Esophagus squamous epithelium (tissue), 5 donors: ENCODE measurements at places on chromosomes 3 and 15. TPM values are rescaled to one million over a fixed set of nuclear protein-coding genes. Genes with fewer than 3 reads are reported as not detected.
A peak's percentile ranks its signal among the peaks of the same experiment; 100 is the strongest.

GRCh38 chr15:71136159-71136783 lies 21.0 kb downstream of the THSD4 start:
- H3K4me3 ChIP-seq: no peak overlapping the region
- no peaks in the 10 kb centered on the region for H3K36me3 ChIP-seq
- H3K27me3 ChIP-seq: no peaks in the 10 kb centered on the region
- DNase-seq: no peak

DNA sequence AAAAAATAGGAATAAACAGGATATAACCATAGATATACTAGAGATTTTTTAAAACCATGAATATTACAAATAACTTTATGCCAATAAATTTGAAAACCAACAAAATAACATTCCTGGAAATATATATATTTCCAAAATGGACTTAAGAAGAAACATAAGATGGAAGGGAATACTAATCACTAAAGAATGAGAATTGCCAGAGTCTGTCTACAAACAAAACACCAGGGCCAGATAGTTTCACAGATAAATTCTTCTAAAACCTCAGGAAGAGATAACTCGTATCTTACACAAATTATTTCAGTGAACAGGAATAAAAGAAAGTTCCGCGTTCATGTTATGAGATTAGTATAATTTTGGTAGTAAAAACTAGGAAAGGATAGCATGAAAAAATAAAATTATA lies 107.3 kb downstream of the HERC1 start:
- H3K4me3 ChIP-seq: no peak overlapping the region
- H3K36me3 ChIP-seq: peaks cover 97% of the 10 kb centered on the region
- DNase-seq: no peak

DNA sequence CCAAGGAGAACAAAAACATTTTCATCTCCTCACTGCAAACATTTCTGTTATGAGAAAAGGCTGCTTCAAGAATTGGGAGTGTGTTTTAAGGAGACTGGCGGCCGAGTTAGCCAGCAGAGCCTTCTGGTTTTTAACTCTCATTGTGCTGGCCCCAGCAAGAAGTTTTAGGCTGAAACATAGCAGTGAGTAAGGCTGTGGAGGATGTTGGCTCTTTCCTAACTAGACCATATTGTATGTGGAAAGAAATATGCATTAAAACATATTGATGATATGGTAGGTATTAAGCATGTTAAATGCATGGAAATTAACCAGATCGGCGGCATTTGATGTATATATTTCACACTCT lies 90.7 kb downstream of the TIGIT start:
- H3K36me3 ChIP-seq: no peaks in the 10 kb centered on the region
- no peak for DNase-seq
- H3K27ac ChIP-seq: no peak overlapping the region
- H3K4me3 ChIP-seq: peak overlapping the region; percentile 39
- H3K4me1 ChIP-seq: peaks cover 37% of the 10 kb centered on the region

- no peaks in the 10 kb centered on the region for H3K36me3 ChIP-seq
- no peak overlapping the region for H3K4me3 ChIP-seq
- DNase-seq: no peak
Measured at GRCh38 chr3:15896500-15896899, 98.7 kb upstream of the ANKRD28 start.

GRCh38 chr3:190132371-190132770 lies 11.7 kb upstream of the P3H2 start:
- no peak for DNase-seq
- H3K4me3 ChIP-seq: no peak overlapping the region
- H3K27ac ChIP-seq: no peak overlapping the region
- no peaks in the 10 kb centered on the region for H3K4me1 ChIP-seq
- no peaks in the 10 kb centered on the region for H3K36me3 ChIP-seq

STAG1 gene
- total RNA-seq: 10.9 TPM

NR2E3 gene
- 0.38 TPM for total RNA-seq

DNA sequence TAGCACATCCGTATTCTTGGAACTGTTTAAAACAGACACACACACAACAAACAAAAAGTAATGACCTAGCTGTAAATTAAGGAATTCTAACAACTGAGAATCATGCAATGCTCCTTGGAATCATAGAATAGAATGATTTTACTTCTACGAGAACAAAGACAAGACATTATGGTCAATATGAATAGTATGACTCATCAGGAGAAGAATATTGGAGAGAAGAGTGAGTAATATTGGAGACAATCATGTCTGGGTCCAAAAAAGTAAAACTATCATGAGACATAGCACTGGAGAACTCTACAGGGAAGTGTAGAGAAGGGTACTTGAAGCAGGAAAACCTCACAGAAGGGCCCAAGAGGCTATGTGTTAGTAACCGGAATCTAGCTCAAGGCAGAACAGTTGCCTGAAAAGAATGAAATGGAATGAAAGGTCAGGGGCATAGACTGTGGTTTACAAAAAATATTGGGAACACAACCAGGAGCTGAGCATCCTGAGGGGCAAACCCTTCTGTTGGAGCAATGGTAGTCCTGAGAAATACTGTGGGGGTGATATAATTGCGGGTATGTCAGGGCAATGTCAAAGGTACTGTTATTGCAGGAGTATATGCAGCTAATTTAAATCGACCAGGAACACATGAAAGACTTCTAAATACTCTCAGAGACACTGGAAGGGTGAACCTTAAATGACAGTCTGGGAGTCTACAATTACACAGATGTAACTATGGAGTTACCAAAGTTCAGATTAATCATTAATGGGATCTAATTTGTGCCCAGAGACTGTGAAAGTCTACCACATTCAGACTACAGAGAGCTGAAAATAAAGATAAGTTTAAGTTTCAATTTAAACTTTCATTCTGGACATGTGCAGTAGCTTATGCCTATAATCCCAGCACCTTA lies 201.2 kb downstream of the BCHE start:
- no peak overlapping the region for H3K4me3 ChIP-seq
- H3K27me3 ChIP-seq: no peaks in the 10 kb centered on the region
- H3K27ac ChIP-seq: no peak overlapping the region

LSG1 gene
- 25.6 TPM for total RNA-seq

- H3K27me3 ChIP-seq: no peaks in the 10 kb centered on the region
- no peaks in the 10 kb centered on the region for H3K4me1 ChIP-seq
- H3K4me3 ChIP-seq: no peak overlapping the region
- no peak for DNase-seq
- no peaks in the 10 kb centered on the region for H3K36me3 ChIP-seq
Measured at GRCh38 chr3:22969276-22969675, 233.9 kb upstream of the UBE2E2 start.

DNA sequence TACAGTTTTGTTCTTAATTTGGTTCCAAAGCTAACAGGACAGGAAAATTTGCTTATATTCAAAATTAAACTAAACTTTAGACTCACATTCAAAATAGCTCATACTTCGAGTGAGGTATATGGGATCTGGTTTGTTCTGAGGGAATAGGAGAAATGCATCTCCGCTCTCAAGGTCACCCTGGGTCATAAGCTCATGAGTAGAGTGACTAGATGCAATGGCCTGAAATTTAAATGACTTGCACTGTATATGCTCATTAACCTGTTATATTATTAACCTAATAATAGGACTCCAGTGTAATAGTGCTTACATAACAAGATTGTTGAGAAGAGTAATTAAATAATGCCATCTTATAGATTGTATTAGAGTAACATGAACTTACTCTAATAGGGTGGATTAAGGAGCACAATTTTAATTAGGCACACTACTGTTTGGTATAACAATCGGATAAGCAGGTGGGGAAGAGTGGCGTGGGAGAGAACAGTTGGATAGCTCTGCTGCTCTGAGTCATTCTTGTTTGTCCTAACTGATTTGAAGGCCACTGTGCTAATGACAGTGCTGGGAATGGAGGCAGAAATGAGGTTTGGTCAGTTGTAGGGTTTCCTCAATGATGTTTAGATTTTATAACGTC lies 5.2 kb downstream of the NKTR start:
- H3K4me3 ChIP-seq: no peak overlapping the region
- peak overlapping the region; percentile 52 for H3K27ac ChIP-seq
- DNase-seq: no peak
- H3K4me1 ChIP-seq: peaks cover 49% of the 10 kb centered on the region

UCN2 gene
- total RNA-seq: 4.1 TPM

DNA sequence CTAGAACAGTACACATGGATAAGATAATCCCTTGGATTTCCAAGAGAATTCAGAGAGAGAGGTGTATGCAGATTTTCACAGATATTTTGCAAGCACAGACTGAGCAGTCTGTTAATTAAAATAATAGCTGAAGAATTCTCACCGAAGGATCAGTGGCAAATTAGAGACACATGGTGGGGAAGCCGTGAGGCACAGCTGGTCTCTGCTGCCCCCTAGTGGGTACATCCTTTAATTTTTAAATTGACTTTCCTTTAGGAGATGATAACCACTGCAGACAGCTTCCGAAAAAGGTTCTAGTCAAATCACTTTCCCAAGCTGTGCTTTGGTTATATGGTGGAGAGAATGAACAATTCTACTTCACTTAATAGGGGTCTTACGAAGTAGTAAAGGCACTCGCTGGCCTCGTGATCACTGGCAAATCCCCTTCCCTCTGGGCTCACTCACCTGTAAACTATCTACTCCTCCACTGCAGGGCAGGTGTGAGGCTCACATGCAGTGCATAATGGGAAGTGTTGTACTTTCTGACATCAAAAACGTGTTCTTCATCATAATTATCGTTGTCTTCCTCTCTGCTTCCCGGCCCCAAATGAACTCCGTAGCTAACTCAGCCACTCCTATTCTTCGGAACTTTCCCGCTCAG lies 19.5 kb downstream of the MESD start:
- H3K4me3 ChIP-seq: no peak overlapping the region
- no peak overlapping the region for H3K27ac ChIP-seq
- no peak for DNase-seq
- H3K27me3 ChIP-seq: no peaks in the 10 kb centered on the region
- H3K36me3 ChIP-seq: no peaks in the 10 kb centered on the region

GRCh38 chr3:63295806-63296205 lies 17.7 kb downstream of the SYNPR start:
- no peak overlapping the region for H3K27ac ChIP-seq
- no peak overlapping the region for H3K4me3 ChIP-seq
- no peaks in the 10 kb centered on the region for H3K4me1 ChIP-seq
- H3K27me3 ChIP-seq: no peaks in the 10 kb centered on the region

DNA sequence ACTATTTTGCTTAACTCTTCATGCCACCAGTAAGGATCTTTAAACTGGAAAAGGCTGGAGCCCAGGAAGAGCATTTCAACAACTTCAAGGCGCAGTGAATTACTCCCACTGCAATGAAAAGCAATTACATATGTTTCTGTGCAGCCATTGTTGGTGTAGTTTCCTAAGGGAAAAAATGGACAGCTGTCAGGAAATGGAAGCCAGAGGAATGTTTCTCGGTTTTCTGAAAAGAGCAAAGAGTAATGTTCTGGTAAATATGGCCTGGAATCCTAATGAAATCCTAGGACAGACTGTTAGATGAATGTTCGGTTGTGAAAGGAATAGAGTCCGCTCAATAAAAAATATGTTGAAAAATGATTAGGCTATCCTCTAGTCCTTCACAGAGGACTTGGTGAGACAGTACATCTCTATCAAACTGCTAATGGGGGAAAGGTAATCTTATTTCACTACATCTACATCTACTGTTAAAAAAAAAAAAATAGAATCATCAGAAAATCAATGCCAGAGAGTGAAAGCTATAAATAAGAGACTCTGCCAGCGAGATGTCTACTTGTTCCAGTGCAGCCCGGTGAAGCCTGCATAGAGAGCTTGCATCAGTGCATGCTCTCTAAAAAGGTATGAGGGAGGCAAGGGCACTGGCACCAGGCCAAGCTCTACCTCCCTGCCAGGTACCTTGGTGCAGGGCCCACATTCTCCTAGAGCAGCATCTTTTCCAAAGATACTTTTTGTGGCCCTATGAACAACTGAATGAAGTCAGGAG lies 68.2 kb upstream of the TJP1 start:
- H3K4me1 ChIP-seq: no peaks in the 10 kb centered on the region
- no peak overlapping the region for H3K27ac ChIP-seq
- no peaks in the 10 kb centered on the region for H3K36me3 ChIP-seq
- no peak for DNase-seq
- no peak overlapping the region for H3K4me3 ChIP-seq

DNA sequence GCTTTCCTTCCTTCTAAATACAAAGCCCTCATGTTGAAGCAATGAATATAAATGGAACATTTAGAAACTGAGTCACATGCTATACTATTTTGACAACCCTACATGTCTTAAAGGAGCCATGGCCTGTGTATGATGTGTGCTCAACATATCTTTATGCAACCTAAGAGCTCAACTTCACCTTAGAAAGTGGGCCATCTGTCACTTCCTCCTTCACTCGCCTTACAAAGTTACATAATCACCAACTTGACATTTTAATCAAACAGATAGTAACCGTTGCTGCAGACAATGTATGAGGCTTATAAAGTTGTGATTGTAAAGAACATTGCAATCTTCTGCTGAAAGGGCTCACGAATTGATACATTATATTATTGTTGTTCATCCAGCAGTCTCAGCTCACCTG lies 163.6 kb downstream of the SERPINI1 start:
- H3K4me1 ChIP-seq: no peaks in the 10 kb centered on the region
- H3K36me3 ChIP-seq: no peaks in the 10 kb centered on the region
- no peak overlapping the region for H3K27ac ChIP-seq
- H3K27me3 ChIP-seq: no peaks in the 10 kb centered on the region
- no peak overlapping the region for H3K4me3 ChIP-seq

TMEM40 gene
- total RNA-seq: 44.1 TPM

DNA sequence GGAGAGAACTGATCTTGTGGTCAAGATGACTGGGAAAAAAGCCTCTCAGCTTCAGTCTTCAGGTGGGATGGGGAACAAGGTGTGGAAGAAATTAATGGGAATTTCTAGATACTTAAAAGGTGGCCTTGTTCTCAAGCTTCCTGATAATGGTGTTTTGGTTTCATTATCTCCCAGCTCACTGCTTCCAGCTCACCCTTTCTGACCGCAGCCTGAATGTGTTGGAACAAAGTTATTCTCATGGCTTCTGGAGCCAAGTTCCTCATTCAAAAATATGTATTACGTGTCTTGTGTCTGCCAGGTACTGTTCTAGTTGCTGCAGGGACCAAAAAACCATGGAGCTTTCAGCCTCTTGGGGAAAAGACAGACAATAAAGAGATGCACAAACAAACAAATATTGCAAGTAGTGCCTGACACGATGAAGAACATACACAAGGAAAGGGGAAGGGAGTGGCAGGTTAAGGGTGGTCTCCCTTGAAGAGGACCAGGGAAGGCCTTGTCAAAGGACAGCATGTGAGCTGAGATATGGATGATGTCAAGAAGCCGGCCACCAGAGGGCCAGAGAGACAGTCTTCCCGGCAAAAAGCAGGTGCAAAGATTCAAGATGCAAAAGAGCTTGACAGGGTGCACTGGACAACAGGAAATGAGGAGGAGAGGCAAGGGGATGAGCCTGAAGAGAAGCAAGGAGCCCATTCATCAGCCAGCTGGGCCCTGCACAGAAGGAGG lies 35.5 kb downstream of the ARRDC4 start:
- peak overlapping the region; percentile 19 for H3K4me3 ChIP-seq
- H3K4me1 ChIP-seq: no peaks in the 10 kb centered on the region
- no peaks in the 10 kb centered on the region for H3K36me3 ChIP-seq
- DNase-seq: no peak
- H3K27ac ChIP-seq: peak overlapping the region; percentile 45
- H3K27me3 ChIP-seq: no peaks in the 10 kb centered on the region

CRYBG3 gene
- total RNA-seq: 21.5 TPM

LEKR1 gene
- not detected for total RNA-seq
